Breast epithelium (tissue), 4 donors: ENCODE measurements at places on chromosomes 6 and 20.
A peak's percentile ranks its signal among the peaks of the same experiment; 100 is the strongest.

- peak overlapping the region; percentile 95 for H3K27ac ChIP-seq
- no peak overlapping the region for H3K4me3 ChIP-seq
- H3K27me3 ChIP-seq, result no peaks in the 10 kb centered on the region
- H3K36me3 ChIP-seq, result no peaks in the 10 kb centered on the region
Measured at GRCh38 chr6:3391902-3392458, 64.9 kb downstream of the SLC22A23 start.

DNA sequence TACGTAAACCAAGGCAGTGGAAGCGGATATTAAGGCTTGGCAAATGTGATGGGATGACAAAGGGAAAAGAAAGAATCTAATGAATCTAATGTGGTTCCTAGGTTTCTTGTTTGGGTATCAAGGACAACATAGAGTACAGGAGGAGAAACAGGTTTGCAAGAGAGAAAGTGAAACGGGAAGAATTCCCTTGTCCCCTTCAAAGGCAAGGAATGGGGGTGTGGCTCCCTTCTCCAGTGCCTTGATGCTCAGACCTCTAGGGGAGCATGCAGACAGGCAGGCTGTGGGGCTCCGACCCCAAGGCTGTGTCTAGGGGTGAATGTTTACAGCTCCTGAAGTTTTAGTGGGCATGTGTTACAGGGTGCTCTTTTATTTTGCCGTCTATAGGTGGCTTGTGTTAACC lies 317.5 kb upstream of the HSF2 start:
- no peaks in the 10 kb centered on the region for H3K36me3 ChIP-seq
- no peaks in the 10 kb centered on the region for H3K27me3 ChIP-seq
- H3K4me3 ChIP-seq, result no peak overlapping the region
- no peak overlapping the region for H3K27ac ChIP-seq

GRCh38 chr6:56088641-56089040 lies 158.7 kb downstream of the COL21A1 start:
- H3K27ac ChIP-seq, result no peak overlapping the region
- H3K4me3 ChIP-seq, result no peak overlapping the region
- DNase-seq, result no peak
- no peaks in the 10 kb centered on the region for H3K27me3 ChIP-seq

- no peak for DNase-seq
- H3K36me3 ChIP-seq, result no peaks in the 10 kb centered on the region
- H3K4me1 ChIP-seq, result no peaks in the 10 kb centered on the region
- no peaks in the 10 kb centered on the region for H3K27me3 ChIP-seq
- H3K27ac ChIP-seq, result no peak overlapping the region
Measured at GRCh38 chr20:43538878-43539700, 19.7 kb upstream of the SGK2 start.

DNA sequence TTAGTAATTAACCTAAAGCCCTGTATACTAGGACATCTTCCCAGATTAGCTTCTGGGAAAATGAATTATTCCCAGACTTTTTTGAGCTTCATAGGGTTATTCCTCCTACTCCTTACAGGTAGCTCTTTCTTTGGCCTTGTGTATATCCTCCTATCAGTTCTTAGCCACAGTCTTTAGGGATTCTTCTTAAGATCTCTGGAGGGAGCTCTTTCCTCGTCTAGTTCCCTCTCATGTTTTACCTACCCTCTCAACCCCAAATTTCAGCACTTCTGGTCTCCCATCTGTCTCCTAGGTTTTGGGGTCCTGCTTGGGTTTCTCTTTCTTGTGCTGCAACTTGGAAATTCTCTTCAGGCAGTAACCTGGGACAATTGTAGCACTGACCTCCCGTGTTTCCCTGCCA lies 46.4 kb upstream of the SLC35B3 start:
- H3K27me3 ChIP-seq, result no peaks in the 10 kb centered on the region
- no peak overlapping the region for H3K27ac ChIP-seq
- H3K4me3 ChIP-seq, result no peak overlapping the region
- H3K36me3 ChIP-seq, result no peaks in the 10 kb centered on the region
- DNase-seq, result no peak

- H3K4me1 ChIP-seq, result no peaks in the 10 kb centered on the region
- H3K4me3 ChIP-seq, result no peak overlapping the region
- H3K36me3 ChIP-seq, result no peaks in the 10 kb centered on the region
- no peak for DNase-seq
- H3K27me3 ChIP-seq, result peaks cover 17% of the 10 kb centered on the region
Measured at GRCh38 chr6:86934365-86934764, 3.0 kb upstream of the HTR1E start.

DNA sequence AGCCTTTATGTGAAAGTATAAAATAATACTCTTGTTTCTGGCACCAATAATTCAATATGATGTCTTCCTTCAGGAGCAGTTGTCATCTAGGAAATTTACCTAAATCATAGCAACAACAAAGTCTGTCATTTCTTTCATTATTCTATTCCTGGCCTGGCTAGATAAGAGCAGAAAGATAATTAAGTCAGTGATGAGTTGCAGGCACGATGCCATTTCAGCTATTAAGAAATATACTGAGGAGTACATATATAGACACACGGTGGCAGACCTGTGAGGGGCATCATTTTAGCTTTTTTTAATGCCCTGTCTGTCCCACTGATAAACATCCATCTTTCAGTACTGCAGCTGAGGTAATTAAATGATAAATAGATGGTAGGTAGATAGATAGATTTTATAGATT lies 756.1 kb upstream of the EPHA7 start:
- no peaks in the 10 kb centered on the region for H3K4me1 ChIP-seq
- no peak overlapping the region for H3K27ac ChIP-seq
- no peaks in the 10 kb centered on the region for H3K27me3 ChIP-seq

DNA sequence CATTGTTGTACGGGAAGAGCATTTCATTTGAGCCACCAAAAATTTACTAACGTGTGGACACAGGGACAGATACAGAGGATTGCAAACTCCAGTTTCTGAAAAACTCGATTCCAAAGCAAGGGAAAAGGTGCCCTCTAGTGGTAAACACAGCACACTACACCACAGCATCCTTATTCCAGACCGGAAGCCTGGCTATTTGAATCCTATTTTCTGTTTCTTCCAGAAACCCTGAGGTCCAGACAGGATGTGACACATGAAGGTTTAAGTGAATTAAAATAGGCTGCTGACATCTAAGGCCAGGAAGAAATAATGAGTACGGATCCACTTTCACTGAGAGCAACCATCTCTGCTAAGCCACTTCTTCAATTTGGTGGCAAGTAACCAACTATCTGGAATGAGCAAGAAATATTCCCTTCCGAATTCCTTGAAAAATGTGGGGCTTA lies 31.8 kb upstream of the GMPR start:
- no peak overlapping the region for H3K4me3 ChIP-seq
- H3K27ac ChIP-seq, result no peak overlapping the region
- H3K27me3 ChIP-seq, result no peaks in the 10 kb centered on the region
- no peak for DNase-seq
- H3K36me3 ChIP-seq, result no peaks in the 10 kb centered on the region

DNA sequence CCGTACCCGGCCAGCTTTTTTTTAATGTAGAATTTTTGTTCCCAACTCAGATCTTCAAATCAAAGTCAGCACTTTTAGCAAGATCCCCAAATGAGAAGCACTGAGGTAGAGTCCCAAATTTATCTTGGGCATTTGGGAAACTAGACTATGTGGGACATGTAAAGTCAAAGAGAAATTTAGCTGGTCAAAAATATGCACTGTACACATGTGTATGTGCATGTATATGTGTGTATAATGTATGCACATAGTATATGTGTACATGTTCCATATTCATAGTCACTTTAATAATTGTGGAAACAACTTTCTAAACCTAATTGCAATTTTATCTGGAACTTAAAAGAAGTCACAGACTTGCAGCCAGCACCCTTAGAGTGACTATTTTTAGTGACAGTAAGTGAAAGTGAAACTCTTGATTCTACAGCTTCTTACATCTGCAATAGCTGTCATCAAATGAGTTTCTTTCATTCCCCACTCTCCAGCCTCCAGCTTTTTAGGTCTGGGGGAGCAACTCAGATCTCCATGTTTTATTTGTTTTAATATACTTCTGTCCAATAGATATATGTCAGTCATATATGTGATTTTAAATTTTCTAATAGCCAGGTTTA lies 53.6 kb downstream of the CDC40 start:
- no peaks in the 10 kb centered on the region for H3K4me1 ChIP-seq
- no peak overlapping the region for H3K27ac ChIP-seq

DNA sequence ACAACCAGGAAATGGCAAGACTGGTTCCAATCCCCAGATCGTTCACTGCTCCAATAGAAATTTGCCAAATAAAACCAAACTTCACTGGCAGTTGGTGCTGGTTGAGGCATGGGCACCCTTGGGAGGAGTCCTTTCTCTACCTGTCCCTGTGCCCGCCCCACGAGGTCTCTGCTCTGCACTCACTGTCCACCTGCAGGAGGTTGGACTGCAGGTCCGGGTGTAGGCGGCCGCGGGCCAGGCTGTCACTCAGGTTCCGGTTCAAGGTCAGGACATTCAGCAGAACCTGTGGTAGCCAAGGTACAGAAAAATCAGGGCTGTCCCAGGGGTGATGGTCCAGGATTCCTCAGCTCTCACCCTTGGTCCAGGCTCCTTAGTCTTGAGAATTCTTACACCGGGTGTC lies 22.9 kb downstream of the GGT7 start:
- no peak for DNase-seq
- H3K36me3 ChIP-seq, result no peaks in the 10 kb centered on the region
- no peaks in the 10 kb centered on the region for H3K4me1 ChIP-seq

DNA sequence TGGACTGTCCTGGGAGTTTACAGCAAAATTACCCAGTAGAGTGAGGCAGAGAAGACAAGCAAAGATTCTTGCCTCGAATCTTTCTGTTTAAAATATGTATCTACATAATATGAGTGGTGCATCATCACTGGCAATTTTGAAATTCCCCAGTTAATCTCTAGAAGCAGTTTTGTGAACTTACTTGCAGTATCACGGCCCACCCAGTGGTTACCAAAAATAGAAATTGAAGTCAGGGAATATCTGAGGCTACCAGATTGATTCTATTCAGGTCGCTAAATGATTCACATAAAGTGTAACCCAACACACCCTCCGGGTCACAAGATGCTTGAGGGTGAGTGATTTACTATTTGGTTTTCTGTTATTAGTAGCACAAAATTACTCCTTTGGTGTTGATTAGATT lies 111.9 kb downstream of the PPP1R14C start:
- no peak overlapping the region for H3K4me3 ChIP-seq
- H3K36me3 ChIP-seq, result no peaks in the 10 kb centered on the region
- H3K4me1 ChIP-seq, result no peaks in the 10 kb centered on the region

DNA sequence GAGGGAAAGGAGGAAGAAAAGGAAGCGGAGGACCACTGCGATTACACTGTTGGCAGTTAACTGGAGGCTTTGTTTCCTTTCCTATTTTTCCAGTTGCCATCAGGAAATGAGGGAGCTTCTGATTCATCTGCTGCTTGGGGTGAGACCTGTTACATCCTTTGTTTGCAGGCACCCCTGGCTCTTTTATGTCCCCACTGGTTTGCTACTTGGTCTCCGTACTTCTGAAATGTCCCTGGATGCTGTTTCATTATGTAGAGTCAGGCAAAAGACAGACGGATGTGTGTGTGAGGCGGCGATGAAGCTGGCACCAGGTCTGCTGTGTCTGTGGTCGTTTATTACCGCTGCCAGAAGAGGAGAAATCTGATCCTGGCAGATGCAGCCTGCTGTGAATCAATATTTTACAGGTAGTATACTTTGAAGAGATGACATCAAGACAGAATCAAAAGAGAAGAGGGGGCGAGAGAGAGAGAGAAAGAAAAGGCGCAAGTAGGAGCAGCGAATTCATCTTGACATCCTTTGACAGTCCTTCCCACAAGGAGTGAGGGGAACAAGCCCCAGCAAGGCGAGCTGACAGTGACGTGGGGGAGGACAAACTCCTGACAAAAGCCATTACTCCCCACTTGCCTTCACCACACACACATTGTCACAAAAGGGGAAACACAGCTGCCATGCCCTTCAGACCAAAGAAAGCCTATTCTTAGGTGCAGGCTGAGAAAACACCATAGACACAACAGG lies 145.9 kb upstream of the FBXL4 start:
- no peak overlapping the region for H3K27ac ChIP-seq
- peaks cover 16% of the 10 kb centered on the region for H3K27me3 ChIP-seq
- H3K36me3 ChIP-seq, result no peaks in the 10 kb centered on the region
